ENCODE measurements at places on chromosomes 11 and 22.

DNA sequence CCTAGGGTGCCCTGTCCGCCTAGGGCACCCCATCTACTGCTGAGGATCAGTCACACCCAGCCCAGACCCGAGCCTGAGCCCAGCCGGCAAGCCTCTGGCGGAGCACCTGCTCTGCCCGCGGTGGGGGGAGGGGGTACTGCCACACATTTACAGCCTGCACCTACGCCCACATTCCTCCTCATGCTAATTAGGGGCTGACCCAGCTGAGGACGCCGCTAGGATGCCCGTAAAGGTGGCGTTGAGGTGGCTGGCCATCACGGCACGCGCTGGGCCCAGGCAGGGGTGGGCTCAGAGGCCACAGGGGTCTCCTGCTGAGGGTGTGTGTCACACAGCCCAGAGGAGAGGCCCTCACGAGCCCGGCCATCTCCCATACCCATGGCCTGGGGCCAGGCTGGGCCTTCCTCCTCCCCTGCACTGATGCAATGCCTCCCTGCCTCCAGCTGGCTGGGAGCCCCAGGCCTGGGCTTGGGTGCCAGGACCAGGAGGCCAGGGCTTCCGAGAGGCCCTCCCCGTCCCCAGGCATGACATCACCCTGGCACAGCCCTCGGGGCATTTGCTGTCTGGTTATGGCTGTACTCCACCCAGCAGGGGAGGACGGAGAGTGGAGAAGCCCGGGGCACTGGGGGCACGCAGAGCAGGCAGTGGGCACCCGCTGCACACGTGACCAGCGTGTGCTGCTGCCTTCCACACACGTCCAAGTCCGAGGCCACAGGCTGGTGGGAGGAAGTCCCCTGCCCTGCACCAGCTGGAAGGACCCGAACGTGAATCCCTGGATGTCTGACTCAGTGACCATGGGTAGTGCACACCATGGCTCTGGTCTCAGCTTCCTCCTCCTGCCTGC lies 12.7 kb downstream of the DUSP8 start:
- no peak for DNase-seq

GRCh38 chr22:33652615-33653014 lies 267.7 kb downstream of the LARGE1 start:
- no peak for DNase-seq

GRCh38 chr11:133659538-133660201 lies 127.4 kb upstream of the OPCML start:
- DNase-seq: no peak

DNA sequence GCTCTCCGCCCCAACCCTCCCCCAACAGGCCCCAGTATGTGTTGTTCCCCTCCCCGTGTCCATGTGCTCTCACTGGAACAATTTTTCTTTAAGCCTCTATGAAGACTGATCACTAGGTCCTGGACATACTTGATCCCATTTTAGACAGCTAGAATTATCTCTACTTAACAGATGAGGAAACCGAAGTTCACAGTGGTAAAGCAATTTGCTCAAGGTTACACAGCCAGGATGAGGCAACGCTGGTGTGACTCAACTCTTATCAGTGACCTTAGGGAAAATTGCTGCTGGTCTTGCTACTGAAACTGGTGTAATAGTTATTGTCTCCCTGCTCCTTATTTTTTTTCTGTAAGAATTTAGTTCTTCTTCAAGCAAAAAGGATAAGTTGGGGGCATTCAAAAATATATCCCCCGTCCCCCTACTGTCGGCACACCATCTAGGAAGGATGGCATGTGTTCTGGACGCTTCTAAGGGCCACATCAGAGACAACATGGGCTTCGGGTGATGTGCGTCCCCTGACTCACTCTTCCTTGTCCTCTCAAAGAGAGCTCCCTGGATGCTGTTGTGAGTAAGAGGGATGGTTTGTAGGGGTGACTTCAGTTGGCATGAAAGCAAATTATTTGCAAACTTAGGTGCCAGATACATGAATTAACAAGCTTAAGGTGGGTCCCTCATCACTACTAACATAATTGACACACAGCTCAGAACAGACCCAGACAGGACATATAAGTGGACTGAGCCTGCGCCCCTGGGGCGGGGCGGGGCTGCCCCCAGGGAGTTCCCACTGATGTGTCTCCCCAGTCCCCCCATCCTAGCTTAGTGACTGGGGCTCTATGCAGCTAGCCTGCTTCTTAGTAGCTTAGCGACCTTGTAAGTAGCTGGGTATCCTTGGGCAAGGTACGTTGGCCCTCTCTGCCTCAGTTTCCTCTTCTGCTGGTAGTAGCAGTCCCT lies 23.6 kb upstream of the ALX4 start:
- no peak for DNase-seq

DNA sequence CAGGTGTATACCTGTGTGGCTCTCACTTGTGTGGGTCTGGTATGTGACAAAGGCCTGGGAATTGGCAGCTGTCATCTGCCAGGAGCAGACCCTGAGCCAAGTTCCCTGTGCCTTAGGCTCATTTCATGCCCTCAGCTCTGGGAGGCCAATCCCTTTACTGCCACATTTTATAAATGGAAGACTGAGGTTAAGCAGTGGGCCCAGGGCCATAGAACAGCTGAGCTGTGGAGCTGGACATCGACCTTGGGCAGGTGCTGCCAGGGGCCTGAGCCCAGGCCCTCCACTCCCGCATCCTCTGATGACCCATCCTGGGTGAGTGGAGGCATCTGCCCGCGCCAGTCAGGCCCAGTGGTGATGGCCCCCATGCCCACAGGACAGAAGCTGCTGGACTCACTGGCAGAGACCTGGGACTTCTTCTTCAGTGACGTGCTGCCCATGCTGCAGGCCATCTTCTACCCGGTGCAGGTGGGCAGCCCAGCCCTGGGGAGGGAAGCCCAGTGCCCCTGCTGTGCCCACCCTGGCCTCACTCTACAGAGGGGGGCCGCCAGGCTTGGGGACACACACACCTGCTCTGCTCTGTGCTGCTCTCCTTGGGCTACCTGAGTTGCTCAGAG lies 20.9 kb upstream of the ARHGAP8 start:
- no peak for DNase-seq

DNA sequence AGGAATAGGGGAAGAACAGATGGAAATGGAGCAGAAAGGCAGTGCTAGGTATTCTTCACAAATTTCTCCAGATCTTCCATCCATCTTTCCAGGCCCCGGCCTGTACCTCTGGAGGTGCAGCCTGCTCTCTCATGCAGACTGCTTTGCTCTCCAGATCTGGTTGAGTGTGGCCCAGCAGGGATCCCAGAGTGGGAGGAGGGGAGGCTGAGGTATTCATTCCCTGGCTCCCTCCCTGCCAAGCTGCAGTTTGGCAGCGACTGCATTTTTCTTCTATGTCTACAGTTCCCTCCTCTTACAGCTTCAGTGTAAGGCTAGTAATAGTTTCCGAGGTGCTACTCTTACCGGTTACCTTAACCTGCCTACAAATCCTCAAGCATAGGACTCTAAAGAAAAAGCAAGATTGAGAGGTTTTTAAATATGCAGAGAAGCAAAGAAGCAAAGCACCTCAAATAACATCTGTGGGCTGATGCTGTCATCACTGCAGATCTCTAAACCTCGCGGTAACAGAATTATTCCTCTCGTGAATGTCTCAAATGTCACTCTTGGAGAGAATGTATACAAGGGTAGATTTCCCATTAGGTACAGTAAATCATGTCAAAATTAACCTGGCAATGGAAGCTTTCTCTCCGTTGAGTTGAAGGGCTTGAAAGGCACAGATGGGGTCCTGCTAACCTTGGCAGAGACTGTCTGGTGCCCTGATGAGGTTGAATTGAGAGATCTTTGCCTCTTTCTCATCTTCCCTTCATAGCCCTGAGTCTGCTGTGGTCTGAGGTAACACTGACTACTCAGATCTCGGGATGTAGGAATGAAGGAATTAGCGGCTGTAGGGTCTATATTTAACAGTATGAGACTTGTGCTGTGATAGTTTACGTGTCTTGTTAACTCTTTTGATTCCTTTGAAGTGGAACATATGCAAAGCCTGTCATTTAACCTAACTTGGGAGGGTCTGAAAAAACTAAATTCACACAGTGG lies 297.9 kb upstream of the C11orf87 start:
- DNase-seq: no peak

GRCh38 chr11:117841551-117842031 lies 17.0 kb upstream of the FXYD2 start:
- DNase-seq: no peak

GRCh38 chr11:78230161-78230877 lies 41.6 kb downstream of the USP35 start:
- DNase-seq: no peak

GRCh38 chr11:77806993-77807392 lies 13.5 kb downstream of the RSF1 start:
- DNase-seq: no peak

- no peak for DNase-seq
Observed at GRCh38 chr11:62431171-62431901, 12.5 kb downstream of the SCGB1A1 start.

GRCh38 chr22:22414266-22414665 lies 94.3 kb downstream of the ZNF280B start:
- no peak for DNase-seq

- DNase-seq: no peak
Observed at GRCh38 chr11:72234920-72235319, 9.1 kb downstream of the PHOX2A start.

DNA sequence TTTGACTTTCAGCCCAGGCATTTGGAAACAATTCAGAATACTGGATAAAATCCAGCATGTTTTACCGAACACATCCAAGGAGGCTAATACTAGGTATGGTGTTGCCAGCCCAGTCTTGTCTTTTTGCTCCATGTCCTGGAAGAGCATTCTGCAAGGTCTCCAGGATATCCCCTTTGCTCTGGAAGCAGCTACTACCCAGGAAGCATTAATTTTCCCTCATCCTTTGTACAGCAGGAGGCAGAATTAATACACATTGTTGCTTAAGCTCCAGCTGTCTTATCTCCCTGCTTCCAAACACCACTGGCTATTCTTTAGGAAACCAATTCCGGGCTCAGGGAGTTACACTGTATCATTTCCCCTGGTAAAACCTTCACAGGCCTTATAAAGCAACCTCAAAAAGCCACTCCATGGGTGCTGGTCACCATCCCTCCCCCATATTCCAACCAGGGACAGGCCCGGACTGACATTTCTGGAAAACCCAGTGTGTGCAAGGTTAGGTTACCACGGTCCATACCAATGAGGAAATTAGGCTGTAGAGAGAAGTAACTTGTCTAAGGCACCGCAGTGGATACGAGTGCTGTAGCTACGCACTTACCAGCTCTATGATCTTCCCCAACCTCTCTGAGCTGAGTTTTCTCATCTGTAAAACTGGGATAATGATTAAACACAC lies 1.5 kb upstream of the UBASH3B start:
- no peak for DNase-seq

DNA sequence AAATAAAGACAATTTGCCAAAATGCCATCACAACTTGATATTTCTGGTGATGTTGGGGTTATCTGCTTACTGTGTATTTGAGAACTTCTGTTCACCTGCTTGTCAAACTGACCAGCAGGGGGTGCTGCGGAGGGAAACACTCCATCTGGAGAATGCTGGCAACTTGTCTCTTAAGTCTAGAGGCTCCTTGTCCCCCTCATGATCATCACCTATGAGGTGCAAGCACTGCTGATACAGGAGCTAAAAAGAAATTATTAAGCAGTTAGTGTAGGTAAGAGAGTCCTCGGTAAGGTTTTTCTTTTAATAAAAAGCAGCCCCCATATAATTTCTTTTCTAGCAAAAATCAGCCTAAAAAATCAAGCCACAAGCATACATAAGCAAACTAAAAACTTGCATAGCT lies 32.7 kb upstream of the GLYATL1B start:
- DNase-seq: no peak

DNA sequence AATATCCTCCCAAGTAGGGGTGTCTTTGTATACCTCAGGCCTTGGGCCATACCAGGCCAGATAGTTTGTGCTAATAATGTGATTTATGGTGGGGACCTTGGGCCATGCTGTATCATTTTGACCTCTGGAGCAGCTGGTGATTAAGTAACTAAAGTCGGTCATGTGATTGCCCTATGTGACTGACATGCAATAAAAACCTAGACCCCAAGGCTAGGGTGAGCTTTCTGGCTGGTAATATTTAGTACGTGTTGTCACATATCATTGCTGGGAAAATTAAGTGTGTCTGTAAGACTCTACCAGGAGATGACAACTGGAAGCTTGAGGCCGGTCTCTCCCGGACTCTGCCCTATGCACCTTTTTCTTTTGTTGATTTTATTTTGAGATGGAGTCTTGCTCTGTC lies 12.6 kb upstream of the TFIP11 start:
- DNase-seq: no peak

DNA sequence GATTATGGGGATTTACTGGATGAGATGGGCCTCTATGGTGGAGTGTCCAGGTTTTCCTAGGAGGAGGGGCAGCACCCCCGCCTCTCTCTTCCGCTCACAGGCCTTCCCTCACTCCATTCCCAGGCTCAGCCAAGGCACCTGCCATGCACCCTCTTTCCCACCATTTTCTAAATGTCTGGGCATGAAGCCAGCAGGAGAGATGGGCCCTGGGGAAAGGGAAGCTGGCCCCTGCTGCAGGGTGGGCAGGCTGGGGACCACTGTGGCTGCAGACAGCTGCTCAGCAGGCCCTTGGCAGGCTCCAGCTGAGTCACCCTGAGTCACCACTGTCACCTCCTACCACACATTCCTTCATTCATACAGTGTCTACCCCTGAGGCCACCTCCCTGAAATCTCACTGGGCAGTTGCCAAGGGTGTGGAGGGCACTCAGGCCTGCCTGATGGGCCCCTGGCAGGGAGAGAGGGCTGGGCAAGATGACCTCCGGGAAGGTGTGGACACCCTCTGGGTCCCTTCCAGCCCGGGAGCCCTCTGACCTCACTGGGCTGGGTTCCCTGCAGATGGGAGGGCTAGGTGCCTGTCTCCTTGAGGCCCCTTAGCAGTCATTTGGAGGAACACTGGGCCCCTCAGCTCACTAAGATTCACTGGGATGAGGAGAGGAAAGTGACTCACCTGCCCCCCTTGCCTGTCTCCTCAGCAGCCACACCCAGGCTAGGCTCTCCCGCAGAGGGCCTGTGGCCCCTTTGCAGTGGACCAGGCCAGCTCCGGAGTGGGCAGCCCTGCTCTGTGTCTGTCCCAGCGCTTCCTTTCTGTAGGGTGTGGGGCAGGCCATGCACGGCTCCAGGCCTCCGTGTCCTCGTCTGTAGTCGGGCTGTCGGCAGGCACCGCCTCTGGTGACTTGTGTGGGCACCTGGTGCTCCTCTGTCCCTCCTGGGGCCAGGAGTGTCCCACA lies 7.8 kb downstream of the MYEOV start:
- DNase-seq: no peak

- no peak for DNase-seq
Observed at GRCh38 chr11:19680829-19681368, 31.7 kb upstream of the NAV2 start.

Measured in NCI-H1436 treated with DMSO at 0.1 percent for 48 hours (cell line).